ENCODE measurements at places on chromosomes 7 and 10.

DNA sequence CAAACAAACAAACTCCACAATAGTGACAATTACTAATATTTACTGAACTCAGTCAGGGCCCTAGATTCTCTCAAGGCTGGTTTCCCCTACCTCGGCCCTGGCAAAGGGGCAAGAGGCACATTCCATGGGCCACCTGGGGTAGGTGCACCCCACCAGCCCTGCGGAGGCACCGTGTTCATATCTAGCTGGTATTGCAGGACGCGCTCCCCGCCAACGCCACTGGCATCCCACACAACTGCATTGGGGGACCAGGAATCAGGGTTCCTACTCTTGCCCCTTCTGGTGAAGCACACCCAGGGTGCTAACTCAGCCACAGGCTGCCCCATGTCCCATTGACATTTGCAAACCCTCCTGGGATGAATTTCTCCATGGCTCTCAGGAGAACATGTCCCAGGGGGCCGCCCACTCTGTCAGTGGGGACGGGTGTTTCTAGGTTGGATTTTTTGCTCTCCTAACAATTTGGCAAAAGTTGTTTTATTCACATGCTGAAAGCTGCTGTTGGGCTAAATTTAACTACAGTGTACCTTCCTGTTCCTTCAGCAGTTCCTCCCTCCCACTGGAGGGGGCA is 76.7 kb downstream of the ZRANB1 start:
- no peak for DNase-seq

- DNase-seq: no peak
These were observed 47.2 kb upstream of the NRP1 start for GRCh38 chr10:33381451-33382215.

DNA sequence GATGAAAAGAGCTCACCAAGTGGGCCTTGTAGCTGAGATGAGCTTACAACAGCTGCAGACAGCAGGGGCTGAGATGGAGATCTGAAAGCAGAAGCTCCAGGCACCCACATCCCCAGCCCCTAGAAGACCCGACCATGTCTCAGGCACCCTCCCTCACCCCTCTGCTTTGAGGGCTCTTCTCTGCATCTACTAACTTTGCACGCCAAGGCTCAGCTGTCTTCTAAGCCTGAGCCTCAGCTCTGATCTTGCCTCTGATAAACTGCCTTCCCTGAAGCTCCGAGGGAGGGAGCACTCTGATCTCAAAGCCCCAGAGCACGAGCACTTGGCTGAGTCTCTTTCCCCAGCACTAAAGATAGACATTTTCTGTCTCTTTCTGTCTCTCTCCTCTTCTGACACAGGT is 42.0 kb downstream of the ANXA8 start:
- DNase-seq: no peak

DNA sequence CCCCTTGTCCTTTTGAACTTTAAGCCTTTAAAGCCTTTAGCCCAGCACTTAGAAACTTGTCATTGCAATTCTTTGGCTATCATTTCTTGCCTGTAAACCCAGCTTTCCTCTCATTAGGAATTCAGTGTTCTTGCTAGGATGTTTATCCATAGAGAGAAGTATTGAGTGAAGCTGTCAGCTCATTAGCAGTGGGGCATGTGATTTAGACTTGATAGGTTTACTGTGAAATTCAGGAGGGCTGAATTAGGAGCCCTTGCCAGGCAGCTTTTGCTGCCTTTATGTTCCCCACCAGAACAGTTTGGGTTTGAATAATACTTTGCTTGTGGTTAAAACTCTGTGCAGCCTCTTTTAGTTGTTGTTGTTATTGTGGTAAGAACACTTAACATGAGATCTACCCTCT is 39.5 kb downstream of the LHFPL3 start:
- no peak for DNase-seq

- peak; percentile 85 for DNase-seq
These were observed 112.0 kb downstream of the EBF3 start for GRCh38 chr10:129851941-129852640.

GRCh38 chr7:29883462-29884398 is 77.4 kb downstream of the WIPF3 start:
- no peak for DNase-seq

DNA sequence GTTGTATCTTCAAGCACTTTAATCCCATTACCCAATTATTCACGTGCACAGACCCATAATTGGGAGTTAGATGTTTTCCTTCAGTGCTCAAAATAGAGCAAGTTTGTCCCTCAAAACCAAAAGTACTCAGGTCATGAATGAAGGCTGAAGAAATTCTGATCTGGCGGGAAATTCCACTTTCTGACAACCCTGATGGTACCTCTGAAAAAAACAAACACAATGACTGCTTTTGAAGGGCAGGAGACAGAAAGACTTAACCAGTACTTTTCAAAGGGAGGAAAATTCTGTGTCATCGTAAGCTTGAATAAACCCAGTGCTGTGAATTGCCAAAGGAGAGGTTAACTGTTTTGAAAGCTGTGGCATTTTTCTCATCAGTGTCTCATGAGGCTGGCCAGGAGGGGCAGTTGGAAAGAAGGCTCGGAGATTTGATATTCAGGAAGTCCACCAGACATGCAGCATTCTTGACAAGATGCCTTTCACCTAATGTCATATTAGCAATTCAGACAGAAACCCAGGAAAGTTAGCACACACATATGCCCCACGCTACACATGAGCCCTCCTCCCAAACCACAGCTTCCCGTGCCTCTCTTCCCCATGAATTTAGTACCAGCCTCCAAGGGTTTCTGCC is 347.0 kb downstream of the KCNMA1 start:
- DNase-seq: peak; percentile 100

GRCh38 chr10:119368991-119369869 is 161.9 kb downstream of the GRK5 start:
- no peak for DNase-seq

GRCh38 chr7:129774359-129774758 is 162.8 kb downstream of the NRF1 start:
- DNase-seq: no peak

DNA sequence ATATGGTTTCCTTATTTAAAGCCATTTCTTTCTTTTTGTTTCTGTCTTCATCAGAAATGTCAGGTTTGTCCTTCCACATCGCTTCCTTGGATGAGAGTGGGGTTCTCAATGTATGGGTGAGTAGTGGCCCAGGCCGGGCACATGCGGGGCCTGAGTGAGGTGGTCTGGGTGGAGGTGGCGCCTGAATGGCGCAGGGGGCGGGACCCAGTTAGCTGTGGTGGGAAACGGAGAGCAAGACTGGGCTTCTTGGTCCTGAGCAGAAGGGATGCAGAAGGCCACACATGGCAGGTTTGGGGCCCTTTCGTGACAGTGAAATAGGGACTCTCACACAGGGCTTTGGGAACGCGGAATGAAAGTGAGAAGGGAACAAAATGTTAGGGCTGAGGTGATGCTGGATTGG is 70.0 kb downstream of the DYNC2I1 start:
- no peak for DNase-seq

DNA sequence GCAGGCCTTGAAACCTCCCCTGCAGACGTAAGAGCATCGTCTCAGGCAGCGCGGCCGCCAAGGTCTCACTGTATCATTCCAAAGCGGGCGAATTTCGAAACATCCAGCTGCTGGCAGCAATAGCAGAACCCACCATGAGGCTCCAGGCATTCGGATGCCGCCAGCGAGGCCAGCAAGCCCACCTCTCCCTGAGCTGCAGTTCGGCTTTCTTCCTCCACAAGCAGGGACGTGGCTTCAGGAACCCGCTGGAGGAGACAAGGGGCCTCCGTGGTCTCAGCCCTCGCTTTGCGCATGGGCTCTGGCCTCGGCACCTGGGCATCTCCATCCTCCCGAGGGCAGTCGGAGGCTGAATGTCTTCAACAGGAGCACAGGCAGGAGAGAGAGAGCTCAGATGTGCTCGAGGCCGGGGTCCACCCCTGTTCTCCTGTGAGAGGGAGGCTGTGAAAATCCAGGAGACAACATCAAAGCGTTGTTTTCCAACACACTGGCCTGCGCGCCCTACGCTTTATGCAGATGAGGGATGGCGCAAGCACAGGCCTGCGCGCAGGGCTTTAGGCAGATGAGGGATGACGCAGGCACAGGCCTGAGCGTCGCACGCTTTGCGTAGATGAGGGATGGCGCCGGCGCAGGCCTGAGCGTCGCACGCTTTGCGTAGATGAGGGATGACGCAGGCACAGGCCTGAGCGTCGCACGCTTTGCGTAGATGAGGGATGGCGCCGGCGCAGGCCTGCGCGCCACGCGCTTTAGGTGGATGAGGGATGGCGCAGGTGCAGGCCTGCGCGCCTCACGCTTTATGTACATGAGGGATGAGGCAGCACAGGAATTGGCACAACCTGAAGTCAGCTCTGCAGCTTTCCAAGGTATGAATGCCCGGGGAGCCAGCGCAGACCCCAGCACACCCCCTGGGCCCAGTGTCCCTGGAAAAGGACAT is 103.2 kb downstream of the WDR37 start:
- no peak for DNase-seq

DNA sequence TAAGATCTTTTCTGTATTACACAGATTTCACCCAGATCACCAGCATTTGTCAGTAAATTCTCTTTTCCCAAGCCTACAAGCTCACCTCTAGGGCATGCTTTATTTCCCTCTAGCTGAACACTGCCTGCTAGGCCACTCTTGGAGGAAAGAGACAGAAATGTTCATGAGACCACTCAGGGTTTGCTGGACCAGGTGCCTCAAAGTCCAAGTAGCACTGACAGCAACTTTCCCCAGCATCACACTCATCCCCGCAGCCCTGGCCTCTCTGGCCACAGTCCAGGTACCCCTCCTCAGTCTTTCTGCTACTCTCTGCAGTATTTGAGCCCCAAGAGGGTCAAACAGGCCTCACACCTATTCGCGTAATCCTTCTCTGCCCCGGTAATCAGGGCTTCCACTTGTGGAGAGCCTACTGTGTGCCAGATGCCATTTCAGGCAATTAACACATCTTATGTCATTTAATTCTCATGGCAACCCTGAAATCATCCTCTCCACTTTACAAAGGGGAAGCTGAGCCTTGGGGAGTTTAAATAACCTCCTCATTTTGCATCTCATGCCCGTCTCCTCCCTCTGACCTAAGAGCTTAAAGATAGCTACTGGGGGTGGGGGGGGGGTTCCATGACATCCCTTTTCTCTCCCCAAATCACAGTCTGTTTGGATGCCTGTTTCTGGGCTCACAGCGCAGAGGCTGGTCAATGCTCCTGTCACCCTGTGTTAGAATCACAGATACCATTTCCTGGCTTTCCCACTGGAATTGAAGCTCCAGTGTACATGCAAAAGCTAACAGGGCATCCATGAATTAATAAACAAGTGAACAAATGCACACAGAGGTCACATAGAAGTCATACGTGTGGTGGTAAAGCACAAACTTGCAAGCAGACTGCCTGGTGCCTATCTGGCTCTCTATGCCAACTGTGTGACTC is 88.5 kb downstream of the PRLHR start:
- no peak for DNase-seq

- DNase-seq: peak; percentile 9
These were observed 13.1 kb downstream of the PHTF2 start for GRCh38 chr7:77811516-77812289.

DNA sequence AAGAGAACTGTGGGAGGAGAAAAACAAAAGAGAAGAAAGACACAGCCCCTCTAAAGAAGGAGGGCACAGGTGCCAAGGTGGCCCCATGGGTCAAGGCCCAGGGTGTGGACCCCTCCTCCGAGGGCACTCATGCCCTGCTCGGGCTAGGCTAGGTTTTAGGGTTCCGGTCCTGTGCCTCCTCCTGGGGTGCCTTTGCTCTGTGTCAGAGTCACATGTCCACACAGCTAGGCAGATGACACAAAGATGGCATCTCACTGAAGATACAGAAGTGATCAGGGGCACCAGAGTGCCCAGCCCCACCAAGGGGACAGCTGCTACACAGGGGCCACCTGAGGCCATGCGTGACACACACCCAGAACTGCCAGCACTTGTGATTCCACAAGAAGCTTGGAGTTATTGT is 116.4 kb upstream of the PPIF start:
- no peak for DNase-seq

GRCh38 chr7:137360087-137360679 is 16.6 kb upstream of the PTN start:
- no peak for DNase-seq

- DNase-seq: no peak
These were observed 302.1 kb upstream of the IMMP2L start for GRCh38 chr7:111864291-111864976.

- no peak for DNase-seq
These were observed 172.9 kb downstream of the CDK14 start for GRCh38 chr7:90769036-90769435.

- DNase-seq: no peak
These were observed 148.6 kb downstream of the ELFN1 start for GRCh38 chr7:1818575-1819258.

- no peak for DNase-seq
These were observed 95.2 kb downstream of the GLCCI1 start for GRCh38 chr7:8063706-8064297.

GRCh38 chr7:41175435-41175834 is 527.5 kb downstream of the INHBA start:
- DNase-seq: no peak

Data from kidney tubule cell (primary cell).